ENCODE measurements at places on chromosomes 1 and 21.

- DNase-seq = peak; percentile 38
These were observed 46.5 kb upstream of the RNF11 start for GRCh38 chr1:51189421-51190073.

DNA sequence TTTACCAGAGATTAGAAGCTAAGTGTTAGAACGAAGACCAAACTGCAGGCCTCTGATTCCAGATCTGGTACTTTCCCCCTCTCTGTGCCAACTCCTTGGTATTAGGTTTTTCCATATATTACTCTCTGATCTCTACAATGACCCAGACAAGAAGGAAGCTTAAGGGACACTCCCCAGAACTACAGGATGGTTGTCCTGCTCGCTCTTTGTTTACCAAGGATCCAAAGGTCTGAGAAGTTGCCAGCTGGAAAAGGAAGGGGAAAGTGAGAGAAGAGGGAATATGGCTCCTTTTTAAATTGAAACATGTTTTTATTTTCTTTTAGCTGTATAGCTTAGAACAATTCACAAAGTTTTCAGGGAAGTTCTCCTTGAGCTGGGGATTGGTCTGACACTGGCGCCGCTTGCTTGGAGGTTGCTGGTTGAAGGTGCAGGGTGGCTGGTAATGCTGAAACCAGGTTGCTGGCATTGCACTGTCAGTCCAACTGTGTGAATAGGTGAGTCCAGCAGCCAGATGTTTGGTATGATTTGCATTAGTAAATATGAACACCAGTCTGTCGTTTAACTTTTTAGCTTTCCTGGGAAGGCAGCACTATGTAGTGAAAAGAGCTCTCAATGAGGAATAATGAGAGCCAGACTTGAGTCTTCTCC, 89.3 kb downstream of the NOS1AP start:
- DNase-seq = no peak

DNA sequence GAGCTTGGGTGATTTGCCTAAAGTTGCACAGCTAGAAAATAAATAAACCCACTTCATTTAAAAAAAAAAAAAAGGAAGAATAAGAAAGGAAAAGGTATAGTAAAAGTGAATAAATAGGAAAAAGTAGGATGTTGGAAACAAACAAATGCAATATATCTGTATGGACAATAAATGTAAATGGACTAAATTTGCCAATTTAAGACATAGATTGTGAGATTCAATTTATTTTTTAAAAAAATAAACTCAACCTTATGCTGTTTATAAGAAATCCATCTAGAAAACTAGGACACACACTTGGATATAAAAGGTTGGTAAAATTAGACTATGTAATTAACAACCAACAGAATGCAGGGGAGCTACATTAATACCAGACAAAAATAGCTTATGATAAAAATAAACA, 300.0 kb downstream of the AJAP1 start:
- no peak for DNase-seq

- DNase-seq = no peak
These were observed 226.2 kb downstream of the ZNF326 start for GRCh38 chr1:90220941-90221693.

DNA sequence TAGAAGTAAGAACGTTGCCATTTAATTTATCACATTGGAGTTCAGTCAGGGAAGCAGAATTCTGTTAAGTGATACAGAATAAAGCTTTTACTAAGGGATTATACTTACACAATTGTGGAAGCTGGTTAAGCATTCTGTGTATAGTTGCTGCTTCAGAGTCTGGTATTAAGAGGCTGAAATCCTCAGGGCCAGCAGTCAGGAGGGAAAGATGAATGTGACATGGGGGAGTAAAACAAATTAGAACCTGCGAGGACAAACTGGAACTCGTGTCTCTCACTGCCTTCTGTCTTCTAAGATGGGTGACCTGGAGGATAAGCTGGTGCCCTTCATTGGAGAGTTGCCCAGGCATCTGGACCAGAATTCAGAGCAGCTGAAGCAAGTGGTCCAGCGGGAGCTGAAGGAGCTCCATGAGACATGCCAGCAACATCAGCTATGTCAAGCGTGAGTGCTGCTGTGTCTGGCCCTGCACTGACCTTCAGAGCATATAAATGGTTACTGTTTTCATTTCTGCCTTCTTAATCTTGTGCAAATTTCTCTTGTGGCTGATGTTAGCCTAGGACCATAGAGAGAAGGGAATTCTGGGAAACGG, 23.0 kb downstream of the MARK1 start:
- no peak for DNase-seq

DNA sequence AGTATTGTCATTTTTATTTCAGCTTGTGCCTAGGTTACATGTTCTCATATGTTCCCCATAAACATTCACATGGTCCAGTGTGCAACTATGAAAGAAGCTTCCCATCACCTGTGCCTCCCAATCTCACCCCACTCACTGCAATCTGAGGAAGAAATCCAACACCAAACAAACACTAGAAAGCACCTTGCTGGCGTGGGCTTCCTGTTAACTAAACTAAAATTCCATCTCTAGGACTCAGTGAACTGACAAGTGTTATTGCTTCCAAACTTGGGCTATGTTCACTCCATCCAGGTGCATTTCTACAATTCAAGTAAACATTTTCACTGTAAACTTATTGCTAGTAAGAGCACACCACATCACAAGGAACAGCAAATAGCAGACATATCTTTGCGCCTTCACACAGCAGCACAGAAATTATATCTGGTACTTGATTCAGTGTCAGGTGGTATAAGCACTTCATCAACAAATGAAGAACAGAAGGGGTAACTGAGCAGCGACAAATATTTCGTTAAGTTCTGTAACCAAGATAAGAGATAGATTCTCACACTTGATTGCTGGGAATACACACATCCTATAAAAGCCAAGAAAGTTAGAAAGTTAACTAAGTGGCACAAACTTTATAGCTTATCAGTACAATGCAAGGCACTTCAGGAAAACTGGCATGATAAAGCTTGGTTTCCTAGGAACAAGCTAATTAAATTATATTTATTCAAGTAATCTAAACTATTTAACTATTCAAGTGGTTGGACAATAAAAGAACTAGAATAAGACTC, 8.9 kb upstream of the KCNJ15 start:
- DNase-seq = no peak

- DNase-seq = peak; percentile 39
These were observed 27.5 kb downstream of the TBX15 start for GRCh38 chr1:118960567-118961136.

GRCh38 chr1:106995970-106996369, 60.5 kb upstream of the PRMT6 start:
- no peak for DNase-seq

- DNase-seq = no peak
These were observed 132.5 kb upstream of the C1orf174 start for GRCh38 chr1:4032571-4032970.

DNA sequence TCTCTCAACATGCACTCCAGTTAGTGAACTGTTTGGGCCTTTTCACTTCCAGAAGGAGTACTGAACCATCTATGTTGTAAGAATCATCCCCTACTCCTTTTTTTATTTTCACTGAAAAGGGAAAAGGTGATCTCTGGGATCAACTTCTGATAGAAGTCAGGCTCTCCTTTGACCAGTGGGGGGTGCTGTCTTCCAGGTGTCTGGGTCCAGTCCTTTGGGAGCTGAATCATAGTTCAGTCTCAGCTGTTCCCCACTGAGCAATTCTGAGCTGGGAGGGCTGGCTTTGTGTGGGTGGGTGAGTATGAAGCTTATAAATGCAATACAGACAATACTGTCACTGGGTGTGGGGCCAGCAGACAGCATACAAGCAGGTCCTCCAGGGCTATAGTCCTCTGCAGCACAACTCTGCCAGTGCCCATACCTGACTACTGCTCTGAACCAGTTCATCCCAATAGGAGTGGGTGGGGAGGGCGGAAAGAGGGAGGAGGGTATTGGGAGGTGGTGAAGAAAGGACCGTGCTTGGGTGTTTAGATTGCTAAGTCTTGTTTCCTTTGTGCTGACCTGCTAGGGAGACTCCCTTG, 12.5 kb upstream of the SARS1 start:
- no peak for DNase-seq

DNA sequence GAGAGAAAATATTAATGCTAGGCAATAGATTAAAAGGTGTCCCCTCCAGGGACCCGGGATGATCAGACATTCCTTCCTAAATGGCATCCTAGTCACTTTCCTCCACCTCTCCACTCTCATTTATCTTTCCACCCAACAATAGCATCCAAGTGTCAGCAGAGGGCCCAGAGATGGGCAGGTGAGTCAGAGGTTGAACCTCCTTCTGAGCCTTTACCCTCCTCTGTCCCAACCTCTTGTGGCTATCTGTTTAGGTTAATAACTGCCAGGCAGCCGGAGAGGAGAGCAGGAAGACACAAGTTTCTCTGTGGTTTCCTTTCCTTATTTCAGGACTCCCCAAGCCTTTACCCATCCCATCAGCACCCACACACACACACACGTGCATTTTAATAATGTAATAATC, 4.1 kb downstream of the GJA5 start:
- DNase-seq = no peak

DNA sequence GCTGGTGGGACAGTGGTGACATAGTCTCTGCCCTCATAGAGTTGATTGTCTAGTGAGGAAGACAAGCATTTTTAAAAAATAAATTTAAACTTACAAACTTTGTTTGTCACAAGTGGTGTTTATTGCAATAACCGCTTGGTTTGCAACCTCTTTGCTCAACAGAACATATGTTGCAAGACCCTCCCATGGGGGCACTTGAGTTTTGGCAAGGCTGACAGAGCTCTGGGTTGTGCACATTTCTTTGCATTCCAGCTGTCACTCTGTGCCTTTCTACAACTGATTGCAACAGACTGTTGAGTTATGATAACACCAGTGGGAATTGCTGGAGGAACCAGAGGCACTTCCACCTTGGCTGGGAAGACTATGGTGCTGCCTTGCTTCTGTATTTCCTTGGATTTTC, 58.4 kb downstream of the LAMC2 start:
- no peak for DNase-seq

DNA sequence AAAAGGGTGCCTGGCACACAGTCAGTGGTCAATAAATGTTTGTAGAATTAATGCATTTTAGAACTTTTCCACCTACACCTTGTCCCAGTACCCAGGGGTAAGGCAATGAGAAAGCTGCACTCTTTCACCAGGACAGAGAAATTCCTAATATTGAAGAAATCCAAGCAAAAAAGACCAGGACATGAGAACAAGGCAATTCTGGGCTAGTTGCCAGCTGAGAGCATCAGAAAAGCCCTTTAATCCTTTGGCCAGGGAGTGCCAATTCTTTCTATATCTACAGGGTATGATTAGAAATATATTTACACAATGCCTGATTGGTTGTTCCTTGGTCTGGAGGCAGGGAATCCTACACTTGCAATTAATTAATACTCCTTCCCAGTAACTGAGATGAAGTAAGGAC, 492.4 kb upstream of the NFIA start:
- DNase-seq = no peak

DNA sequence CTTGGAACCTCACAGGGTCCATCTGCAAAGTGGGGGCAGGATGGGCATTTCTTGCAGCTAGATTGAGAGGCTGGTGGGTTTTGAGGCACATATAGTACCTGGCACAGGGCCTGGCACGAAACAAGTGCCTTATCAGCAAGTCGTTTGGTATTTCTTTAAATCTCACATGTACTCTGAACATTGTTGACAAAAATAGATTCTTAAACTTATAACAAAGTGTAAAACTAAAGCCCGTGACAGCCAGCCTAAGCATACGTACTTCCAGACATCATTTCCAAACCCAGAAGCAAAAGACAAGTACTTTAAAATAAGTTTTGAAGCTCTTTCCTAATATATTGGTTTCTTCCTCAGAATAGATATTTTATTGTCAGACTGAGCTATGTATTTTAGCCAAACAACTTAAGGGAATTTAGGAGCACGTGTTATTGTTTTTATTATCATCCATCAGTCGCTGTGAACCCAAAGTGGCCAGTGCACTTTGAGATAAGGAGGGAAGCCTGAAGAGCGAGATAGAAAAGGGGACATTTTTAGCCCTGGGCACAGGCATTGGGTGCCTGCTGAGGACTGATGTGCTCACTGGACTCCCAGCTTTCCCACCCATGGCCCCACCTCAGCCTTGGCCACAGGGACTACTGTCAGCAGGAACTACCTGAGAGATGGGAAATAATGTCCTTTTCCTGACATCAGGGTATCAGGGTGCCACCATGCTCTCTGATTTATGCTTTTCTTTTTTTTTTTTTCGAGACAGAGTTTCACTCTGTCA, 3.0 kb downstream of the FBLIM1 start:
- no peak for DNase-seq

DNA sequence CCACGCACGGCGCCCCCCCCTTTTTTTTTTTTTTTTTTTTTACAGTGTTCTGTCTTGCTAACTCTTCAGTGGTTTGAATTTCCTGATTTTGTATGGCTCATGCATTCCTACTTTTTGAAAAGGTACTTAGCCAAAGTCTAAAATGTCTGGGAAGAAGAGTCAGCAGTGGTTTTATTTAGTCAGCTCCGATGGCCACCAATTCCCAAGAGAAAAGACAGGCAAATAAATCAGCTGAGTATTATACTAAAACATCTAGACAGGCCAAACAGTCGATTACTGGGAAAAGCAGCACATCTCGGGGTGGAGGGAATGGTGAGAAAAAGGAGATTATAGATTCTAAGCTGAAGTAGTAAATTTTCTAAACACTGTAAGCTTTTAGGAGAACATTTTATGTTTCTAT, 192.5 kb upstream of the ZRANB2 start:
- DNase-seq = no peak

DNA sequence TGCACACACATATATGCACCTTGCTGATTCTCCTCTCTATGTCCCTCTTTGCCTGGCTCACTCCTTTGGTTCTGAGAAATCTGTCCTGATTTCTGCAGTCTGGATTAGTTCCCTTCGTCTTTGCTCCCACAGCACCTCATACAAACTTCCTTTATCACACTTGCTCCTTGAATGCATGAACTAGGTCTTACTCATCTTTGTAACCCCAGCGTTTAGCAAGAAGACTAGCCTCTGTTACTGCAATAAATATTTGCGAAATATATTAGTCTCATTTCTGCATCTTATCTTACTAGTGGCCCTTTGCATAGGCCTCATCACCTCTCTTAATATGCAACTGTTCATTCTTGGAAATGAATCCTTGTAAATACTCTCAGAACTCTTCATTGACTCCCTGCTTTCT, 11.4 kb downstream of the SMYD2 start:
- DNase-seq = no peak

DNA sequence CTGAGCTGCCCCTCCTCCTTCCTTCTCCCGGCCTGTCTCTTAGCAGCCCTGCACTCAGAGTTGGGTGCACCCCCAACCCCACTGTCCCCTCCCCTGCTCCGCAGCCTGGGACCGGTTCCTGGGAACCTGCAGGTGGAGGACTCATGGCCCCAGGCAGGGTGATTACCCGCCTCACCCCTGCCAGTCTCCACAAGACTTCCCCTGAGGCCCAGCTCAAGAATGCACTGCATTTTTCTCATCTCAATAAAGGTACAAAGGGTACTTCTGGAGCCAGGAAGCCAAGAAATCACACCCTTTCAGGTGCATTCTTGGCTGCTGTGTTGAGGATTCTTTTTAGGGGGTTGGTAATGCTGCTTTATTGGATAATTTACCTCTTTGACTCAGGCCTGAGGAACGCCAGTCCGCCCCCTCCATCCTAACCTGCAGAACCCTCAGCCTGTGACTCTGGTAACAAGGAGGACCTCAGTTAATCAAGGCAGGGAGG, 126.3 kb upstream of the TMPRSS2 start:
- DNase-seq = no peak

- DNase-seq = no peak
These were observed 9.9 kb upstream of the NDC1 start for GRCh38 chr1:53847980-53848379.

GRCh38 chr1:29517251-29518086, 281.1 kb downstream of the PTPRU start:
- DNase-seq = no peak

Data from NCI-H510A (cell line).